Substantia nigra (tissue), 51 donors: ENCODE measurements at places on chromosomes 12 and 14.

DNA sequence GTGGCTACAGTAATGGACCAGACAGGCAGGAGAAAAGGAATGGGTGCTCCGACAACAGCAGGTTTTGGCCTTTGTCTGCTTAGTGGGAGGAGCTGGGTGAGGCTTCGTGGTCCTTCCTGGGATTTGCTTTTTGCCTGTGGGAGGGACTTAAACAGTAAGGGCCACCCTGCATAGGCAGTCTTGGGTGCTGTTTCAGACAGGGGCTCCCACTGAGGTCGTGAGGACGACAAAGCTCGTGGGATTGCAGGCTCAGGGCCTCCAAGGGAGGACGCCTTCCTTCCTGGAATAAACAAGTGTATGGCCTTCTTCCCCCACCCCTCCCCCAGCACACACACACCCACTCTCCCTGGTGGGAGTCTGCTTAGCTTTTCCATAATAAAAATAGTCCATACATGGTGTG is 63.1 kb downstream of the FZD10 start:
- no peak for DNase-seq

- DNase-seq = peak; percentile 62
These were observed 54.4 kb upstream of the KCNA1 start for GRCh38 chr12:4855121-4855924.

DNA sequence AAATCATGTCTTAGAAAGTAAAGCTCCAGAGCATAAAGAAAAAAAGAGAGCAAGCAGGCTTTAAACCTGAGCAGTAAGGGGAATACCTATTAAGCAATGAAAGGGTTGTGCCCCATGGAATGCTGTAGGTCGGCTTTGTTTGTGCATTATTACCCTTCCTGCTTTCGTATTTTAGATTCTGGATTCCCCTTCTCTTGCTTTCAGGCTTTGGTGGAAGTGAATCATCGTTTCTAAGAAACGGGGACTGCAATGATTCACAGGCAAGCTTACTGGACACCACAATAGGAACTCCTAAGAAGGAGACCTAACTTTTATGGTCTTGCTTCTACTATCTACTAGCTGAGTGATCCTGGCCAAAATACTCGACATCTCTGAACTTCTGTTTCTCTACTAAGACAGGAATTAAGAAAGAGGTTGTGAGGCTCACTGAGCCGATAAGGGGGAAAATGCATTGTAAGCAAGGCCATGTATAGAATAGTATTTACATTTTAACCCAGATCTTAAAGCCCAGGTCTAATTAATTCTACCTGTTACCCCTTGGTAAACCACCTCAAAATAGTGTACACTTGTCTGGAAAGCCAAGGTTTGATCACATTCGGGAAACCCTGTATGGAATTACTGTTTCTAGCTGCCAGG is 1.2 kb upstream of the BMAL2 start:
- DNase-seq = no peak

GRCh38 chr12:42968426-42968825 is 378.9 kb upstream of the PRICKLE1 start:
- DNase-seq = no peak

- DNase-seq = no peak
These were observed 10.3 kb upstream of the TRHDE start for GRCh38 chr12:72261885-72262284.

DNA sequence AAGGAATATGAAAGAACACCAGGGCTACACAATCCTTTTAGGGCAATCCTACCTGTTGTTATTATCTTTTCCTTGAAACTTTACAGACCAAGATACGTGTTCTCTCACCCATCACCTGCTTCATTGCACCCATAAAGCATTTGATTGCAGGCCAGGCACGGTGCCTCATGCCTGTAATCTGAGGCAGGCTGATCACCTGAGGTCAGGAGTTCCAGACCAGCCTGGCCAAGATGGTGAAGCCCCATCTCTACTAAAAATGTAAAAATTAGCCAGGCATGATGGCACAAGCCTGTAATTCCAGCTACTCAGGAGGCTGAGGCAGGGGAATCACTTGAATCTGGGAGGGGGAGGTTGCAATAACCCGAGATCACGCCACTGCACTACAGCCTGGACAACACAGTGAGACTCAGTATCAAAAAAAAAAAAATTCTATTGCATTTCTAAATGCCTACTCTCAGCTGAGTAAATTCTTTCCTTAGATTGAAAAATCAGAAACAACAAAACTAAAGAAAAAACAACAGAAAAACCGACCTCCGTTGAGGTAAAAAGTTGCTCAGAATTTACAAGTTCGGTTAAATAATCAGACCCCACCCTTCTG is 183.7 kb upstream of the TMEM132C start:
- DNase-seq = no peak
